ENCODE measurements at places on chromosomes 2 and 18.
A peak's percentile ranks its signal among the peaks of the same experiment; 100 is the strongest.

DNA sequence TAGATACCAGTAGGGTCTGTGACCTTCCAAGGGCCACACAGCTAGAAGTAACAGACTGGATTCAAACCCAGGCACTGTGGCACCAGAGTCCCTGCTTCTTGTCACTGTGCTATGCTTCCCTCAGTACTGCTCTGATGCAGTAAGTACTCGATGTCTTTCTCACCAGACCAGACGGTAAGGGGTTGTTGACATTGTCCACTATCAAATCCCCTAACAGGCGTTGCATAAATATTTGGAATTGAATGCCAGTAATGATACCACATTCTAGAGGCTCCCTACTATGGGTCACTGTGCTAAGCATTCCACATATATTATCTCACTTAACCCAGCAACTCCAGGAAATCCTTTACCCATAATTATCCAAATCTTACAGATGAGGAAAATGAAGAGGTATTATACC is 223.1 kb downstream of the C1D start:
- no peak for DNase-seq

DNA sequence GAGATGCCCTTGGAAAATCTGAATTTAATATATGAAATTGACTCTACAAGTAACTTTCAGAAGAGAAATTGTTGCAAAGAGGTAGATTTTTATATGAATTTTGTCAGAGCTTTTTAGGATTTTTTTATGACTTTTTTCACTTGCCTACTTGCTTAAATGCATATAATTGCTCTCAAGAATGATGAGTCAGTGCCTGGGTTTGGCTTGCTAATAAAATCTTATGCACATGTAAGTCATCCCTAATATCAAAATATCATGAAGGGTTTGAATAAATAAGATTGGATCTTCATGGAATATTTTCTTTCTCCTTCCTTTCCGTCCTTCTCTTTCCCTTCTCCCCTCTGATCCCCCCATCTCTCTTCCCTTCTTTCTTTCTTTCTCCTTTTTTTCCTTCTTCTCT is 354.1 kb downstream of the TXNL1 start:
- DNase-seq = no peak

GRCh38 chr18:51622702-51623101 is 425.2 kb upstream of the MEX3C start:
- no peak for DNase-seq

DNA sequence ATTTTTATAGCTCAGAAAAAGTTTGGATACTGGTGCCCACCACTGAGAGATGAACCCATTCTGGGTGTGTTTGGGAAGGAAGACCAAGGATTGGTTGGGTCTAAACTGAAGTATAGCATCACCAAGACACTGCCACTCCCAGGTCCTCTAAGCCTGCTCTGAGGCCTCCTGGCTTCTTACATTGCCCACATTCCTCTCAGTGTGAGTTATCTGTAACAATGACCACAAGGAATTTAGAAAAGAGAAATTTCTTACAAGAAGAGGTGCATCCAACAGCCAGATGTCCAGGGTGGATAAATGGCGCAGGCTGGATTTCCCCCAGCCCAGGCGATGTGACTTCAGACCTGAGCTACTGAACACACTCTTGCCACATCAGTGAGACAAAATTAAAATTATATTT is 1.6 kb upstream of the GPR45 start:
- no peak for DNase-seq

GRCh38 chr2:225042800-225043167 is 516 bp upstream of the DOCK10 start:
- peak; percentile 14 for DNase-seq

DNA sequence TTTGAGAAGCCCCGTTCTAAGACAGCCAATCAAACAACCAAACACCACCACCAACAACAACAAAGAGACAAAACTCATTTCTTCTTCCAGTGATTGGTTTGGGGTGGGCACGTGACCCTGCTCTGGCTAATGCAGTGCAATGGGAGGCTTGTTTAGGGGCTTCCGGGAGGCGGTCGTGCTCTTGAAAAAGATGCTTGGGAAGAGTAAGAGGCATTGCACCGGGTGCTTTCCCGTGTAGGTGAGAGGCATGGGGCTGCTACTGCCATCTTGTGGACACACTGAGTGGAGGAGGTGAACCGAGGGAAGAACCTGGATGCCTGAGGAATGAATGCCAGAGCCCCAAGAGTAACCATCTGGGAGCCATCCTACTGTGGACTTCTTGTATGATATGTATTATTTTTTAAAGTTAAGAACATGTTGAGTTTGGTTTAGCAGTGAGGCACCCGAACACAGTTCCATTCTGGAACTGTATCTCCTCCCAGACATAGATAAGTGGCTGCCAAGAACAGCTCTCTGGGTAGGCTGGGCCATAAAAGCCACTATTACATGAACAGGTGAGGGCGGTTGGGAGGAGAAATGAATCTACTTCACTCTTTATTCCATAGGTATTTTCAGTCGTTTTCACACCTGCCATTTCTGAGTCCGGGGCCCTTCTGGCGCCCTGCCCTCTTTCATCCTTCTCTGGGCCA is 19.1 kb upstream of the ARHGAP25 start:
- peak; percentile 22 for DNase-seq

GRCh38 chr2:239194731-239195317 is 206.0 kb downstream of the HDAC4 start:
- DNase-seq = no peak

DNA sequence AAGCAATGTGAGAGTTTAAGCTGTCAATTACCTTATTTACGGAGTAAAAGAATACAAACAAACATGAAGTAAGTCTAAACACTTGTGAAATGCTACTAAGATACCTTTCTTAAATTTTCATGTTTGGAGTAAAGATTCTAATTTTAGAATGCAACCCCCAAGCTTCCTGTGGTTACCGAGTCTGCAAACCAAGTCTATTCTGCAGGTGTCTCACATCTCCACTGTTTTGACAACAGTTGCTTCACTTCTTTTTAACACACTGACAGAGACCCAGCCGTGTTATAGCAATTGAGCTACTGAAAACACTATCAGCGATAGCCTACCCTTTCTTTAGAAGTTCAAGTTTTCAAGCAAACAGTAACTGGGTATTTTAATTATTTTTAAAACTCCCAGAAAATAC is 608.3 kb downstream of the ERBB4 start:
- DNase-seq = no peak

DNA sequence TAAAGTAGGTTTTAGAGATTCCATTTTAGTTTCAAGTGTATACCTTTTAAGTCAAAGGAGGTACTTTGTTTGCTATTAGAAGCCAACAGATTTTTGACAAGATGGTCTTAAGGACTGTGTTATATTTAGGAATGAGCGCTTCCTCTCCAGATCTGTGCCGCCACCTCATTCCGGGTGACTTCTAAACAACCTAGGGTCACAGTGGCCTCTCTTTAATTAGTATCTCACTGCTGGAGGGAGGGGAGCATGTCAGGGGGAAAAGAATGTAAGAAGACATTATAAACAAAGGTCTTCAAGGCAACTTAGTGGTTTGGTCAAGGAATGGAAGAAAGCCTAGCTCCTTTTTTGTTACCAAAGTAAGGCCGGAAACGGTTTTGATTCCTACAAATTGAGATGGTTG is 67.0 kb downstream of the RBMS1 start:
- no peak for DNase-seq

DNA sequence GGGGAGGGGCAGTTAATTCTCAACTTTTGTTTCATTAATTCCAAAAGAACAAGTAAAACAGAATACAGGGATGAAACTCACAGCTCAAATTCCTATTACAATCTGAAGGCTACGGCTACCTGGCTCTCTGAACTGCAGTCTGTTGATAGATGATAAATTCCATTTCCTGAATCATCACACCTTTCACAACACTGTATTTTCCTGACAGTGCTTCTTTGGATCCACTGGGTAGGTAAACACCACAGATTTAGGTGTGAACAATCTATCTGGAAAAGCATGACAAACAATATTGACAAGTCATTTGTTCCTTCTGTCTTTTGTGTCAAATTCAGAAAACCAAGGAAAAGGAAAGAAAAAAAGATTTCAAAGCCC is 843.2 kb downstream of the LRRTM4 start:
- no peak for DNase-seq

DNA sequence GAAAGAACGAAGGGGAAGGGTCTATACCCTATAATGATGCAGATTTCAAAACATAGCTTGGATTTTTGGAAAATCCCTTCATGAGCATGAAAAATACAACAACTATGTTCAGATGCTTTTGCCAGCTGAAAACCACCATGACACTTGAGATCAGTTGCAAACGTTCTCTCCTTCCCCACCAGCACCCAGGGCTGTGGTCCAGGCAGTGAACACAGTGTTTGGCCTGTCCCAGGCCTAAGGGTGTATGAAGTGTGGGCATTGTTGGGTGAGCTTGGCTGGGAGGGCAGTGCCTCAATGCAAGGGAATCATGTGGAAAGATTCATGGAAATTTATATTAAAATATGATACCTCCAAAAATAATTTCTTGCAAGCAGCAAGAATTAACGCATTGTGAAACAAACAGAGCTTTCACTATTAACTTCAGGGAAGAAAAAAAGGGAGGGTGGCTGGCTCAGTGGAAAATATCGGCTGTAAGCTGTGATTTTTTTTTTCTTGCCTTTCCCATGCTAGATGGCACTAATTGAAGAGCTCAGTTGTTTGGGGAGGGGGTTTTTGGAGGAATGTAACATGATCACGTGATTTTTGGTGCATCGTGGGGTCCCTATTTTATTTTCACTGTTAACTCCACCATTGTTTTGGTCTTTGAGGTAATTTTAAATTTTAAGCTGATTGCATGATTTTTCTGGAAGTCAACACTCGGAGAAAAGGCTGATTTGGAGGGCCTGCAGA is 52.0 kb downstream of the CDC42EP3 start:
- no peak for DNase-seq

DNA sequence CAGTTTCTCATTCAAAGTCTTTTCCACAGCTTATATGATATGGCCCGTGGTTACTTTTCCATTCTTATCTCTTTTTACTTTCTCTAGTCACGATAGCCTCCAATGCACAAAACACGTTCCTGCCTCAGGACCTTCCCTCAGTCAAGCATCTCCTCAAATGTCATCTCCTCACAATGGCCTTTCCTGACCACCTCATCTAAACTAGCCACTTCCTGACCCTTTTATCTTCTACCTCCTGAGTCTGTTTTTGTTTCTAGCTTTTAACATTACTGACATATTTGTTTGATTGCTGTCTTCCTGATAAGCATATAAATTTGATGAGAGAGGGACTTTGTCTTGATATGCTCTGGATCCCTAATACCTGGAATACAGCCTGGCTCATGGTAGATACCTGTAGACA is 7.6 kb downstream of the PGAP1 start:
- no peak for DNase-seq

GRCh38 chr2:238487134-238487533 is 60.4 kb downstream of the ASB1 start:
- DNase-seq = no peak

DNA sequence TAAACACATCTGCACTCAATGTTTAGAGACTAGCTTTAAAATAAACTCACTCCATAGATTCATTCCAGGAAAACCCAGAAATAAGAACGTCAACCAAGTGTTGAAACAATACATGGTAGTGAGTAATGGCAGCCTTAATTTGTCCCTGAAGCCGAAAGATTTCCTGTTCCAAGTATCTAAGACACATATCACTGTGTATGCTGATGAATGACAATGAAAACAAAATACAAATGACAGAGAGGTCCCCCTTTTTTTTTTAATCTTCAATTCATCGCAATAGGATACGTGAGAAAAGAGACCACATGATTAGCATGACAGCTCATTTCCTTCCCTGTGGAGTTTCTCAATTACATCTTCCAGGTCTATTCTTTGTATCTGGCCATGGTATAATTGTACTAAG is 160.5 kb upstream of the STK17B start:
- no peak for DNase-seq

DNA sequence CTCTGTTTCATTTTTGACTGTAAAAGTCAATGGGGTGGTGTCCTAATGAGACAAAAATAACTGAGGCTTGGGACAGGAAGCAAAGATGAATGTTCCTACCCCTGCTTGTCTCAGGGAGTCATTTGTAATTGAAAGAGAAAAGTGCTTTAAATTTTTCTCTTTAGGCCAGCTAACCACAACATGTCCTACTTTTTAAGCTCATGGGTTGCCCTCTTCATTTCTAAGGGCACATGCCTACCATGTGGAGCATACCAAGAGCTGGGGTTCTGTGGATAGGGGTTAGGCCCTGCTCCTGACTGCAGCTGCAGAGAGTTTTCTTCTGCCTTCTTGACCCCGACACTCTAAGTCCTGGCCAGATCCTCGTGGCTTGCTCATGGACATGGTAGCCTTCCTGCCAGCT is 96.8 kb upstream of the ARL4C start:
- DNase-seq = no peak

- DNase-seq = no peak
Measured at GRCh38 chr18:37754141-37754540, 188.5 kb upstream of the CELF4 start.

DNA sequence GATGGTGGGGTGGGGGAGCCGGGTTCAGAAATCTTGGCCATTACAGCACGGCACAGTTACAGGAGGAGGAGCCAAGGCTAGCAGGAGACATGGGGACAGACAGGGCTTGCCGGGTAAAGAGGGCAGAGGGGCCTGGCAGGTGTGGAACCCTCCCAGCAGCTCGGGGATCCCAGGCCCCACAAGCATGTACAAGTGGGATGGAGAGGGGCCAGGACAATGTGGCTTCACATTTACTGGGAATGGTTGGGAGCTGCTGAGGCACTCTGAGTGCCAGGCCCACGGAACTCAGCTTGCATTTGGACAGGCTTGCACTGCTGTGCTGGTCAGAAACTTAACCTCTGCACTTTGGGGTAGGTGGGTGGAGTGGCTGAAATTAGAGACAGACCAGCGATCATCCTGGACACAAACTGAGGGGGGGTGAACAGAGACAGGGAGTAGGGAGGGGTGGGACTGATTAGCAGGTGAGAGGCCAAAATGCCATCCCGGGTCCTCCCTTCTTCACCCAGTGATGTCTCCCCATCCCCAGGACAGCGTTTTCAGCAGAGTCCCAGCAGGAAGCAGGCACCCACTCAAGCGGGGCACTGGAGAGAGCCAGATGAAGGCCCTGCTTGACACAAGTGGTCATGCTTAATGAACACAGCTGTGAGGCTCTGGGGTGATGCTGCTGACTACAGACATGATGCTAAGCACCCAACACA is 9.6 kb downstream of the PER2 start:
- DNase-seq = no peak

- DNase-seq = no peak
Measured at GRCh38 chr2:148538375-148538774, 106.2 kb upstream of the EPC2 start.

DNA sequence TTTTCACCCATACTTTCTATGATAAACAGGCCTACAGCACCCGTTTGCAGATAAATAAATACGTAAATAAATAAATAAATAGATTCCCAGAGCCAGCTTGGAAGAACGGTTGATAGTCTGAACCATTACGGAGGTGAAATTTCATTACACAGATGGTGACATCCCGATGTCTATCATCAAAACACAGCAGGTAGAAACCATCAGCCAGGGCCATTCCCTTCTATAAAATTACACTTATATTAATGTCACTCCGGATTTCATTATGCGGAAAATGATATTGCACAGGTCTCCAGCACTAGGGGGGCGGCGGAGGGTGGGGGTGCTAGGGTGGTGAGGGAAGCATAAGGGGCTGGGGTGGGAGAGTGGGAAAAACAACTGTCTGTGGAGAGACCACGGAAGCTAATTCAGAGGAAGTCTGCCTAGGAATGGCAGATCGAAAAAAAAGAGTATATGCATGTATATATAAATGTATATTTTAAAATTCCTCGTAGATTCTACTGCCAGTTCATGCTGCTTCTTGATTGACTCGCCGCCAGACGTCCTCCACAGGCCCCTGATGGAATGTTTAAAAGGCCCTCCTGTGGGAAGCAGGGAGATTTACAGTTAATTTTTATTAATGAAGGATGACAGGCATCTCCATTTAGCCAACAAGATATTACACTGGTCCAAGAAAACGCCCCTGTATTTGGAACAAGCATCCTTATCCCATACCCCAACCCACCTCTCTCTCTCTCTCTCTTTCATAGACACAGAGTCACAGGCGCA is 1906.0 kb upstream of the PIK3C3 start:
- DNase-seq = no peak

Measured in activated naive CD4-positive, alpha-beta T cell treated with anti-CD3 and anti-CD28 coated beads, Interleukin-2, amount 50 U/mL, for 16 hours (primary cell).